ENCODE measurements at places on chromosomes 6 and 20. TPM values are rescaled to one million over a fixed set of nuclear protein-coding genes. Genes with fewer than 3 reads are reported as not detected.

Gene MUC21
- total RNA-seq, result not detected

Gene PTGIS
- 605 TPM for total RNA-seq

Gene RIPPLY2
- 0.28 TPM for total RNA-seq

Gene SAMD5
- total RNA-seq, result 0.43 TPM

Gene SEL1L2
- total RNA-seq, result not detected

Gene ELOVL4
- 5.6 TPM for total RNA-seq

Gene TSPO2
- total RNA-seq, result not detected

Data from smooth muscle cell of bladder (primary cell).